ENCODE measurements at places on chromosomes 7 and 10. TPM values are rescaled to one million over a fixed set of nuclear protein-coding genes. Genes with fewer than 3 reads are reported as not detected.

The AUTS2 gene
- 2.3 TPM for total RNA-seq

The DGKI gene
- total RNA-seq: 4.0 TPM

The NPSR1 gene
- total RNA-seq: not detected

The DENND2A gene
- 15.6 TPM for total RNA-seq

The LRMDA gene
- 1.1 TPM for total RNA-seq

The SLC26A5 gene
- total RNA-seq: not detected

The TSPAN15 gene
- 0.85 TPM for total RNA-seq

The SNX13 gene
- 38.4 TPM for total RNA-seq

The SUN3 gene
- total RNA-seq: not detected

The FAM131B gene
- total RNA-seq: 1.00 TPM

The OR9A2 gene
- not detected for total RNA-seq

The TMEM176A gene
- total RNA-seq: 1.1 TPM

The CALY gene
- not detected for total RNA-seq

The RAMP3 gene
- total RNA-seq: not detected

The C10orf105 gene
- total RNA-seq: under 0.01 TPM

The HECTD2 gene
- total RNA-seq: 5.3 TPM

The LEP gene
- total RNA-seq: 0.09 TPM

The HGF gene
- 462 TPM for total RNA-seq

The NXPH1 gene
- not detected for total RNA-seq

The CYP26C1 gene
- total RNA-seq: under 0.01 TPM

The TRIM73 gene
- total RNA-seq: 0.71 TPM

The UCN3 gene
- total RNA-seq: not detected

The ATAD1 gene
- 31.0 TPM for total RNA-seq

The ODAD2 gene
- total RNA-seq: 1.2 TPM

The TEX47 gene
- total RNA-seq: not detected

The PLPP4 gene
- 0.46 TPM for total RNA-seq

The HEPACAM2 gene
- total RNA-seq: under 0.01 TPM
